COR-L47 (cell line): ENCODE measurements at places on chromosomes 3 and 15.

- no peak for DNase-seq
Observed at GRCh38 chr3:30597131-30597768, 9.2 kb upstream of the TGFBR2 start.

- DNase-seq = no peak
Observed at GRCh38 chr15:71754660-71755059, 55.7 kb upstream of the NR2E3 start.

DNA sequence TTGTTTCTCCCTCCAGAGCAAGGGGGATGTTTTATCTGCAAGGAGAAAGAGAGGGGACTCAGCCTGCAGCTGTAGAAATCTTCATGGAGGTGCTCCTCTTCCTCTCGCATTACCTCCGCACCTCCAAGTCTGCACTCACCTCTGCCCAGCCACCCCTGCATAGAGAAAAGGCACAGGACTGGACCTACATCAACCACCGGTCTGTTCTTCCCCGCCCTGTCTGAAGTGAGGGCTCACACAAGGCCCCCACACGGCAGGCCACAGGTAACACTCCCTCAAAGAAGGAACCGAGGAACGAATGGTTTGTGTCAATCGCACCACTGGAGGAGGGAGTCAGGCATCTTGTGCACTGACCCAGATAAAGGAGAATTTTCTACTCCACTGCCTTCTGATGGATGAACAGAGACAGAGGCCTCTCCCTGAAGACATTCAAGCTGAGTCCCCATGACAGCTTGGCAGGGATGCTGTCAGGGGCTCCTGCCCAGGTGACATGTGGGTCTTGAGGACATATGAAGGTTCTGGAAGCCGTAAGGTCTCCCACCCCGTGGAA is 260.3 kb downstream of the XXYLT1 start:
- DNase-seq = no peak

- no peak for DNase-seq
Observed at GRCh38 chr15:25065876-25066275, 111.1 kb downstream of the SNRPN start.

GRCh38 chr15:83983634-83984458 is 251.7 kb upstream of the GOLGA6L4 start:
- DNase-seq = no peak

DNA sequence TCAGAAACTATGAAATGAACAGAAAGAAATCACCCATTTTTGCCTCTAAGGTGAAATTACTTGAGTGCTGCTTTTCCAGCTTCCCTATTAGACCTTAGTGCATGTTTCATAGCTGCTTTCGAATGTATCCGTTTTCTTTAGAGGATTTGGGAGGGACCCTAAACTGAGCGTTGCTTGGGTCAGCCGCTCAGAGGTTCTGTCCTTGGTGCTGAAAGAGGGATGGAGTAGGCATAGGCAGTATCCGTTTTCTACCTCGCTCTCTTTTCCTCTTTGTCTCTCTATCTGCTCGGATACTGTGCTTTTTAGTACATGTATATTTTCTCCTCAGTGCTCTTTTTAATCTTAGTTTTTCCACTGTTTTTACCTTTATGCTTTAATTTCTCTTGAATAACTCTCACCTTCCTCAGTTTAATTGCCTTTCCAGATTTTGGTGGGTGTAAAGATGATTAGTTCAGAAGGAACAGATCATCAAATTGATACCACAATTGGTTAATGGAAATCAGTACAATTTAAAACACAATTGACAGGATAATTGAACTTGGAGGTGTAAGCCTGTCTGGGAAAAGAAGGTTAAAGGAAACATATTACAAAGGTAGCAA is at the start of gene DRD3:
TSS of gene DRD3 (minus strand) at position 283 of the 599 bp plus-strand sequence. CDS start 7,060 bp downstream, outside the sequence.
- DNase-seq = no peak

GRCh38 chr15:84831028-84831427 is 13.9 kb downstream of the ALPK3 start:
- no peak for DNase-seq
